Urinary bladder (tissue), 4 donors: ENCODE measurements at places on chromosomes 5 and 9. TPM values are rescaled to one million over a fixed set of nuclear protein-coding genes. Genes with fewer than 3 reads are reported as not detected.

FGFR4 gene
- 7.2 TPM for total RNA-seq

SPINK7 gene
- total RNA-seq: not detected

CETN3 gene
- 40.2 TPM for total RNA-seq

PDE6A gene
- total RNA-seq: 0.05 TPM

RGP1 gene
- total RNA-seq: 12.1 TPM

ABO gene
- total RNA-seq: 1.4 TPM

PTPA gene
- total RNA-seq: 48.5 TPM

FOXD4L5 gene
- 0.05 TPM for total RNA-seq

SPINK13 gene
- total RNA-seq: not detected

SPEF2 gene
- total RNA-seq: 30.0 TPM

GRCh38 chr5:133124891-133125290 lies 73.1 kb downstream of the HSPA4 start:
- DNase-seq: no peak

DNA sequence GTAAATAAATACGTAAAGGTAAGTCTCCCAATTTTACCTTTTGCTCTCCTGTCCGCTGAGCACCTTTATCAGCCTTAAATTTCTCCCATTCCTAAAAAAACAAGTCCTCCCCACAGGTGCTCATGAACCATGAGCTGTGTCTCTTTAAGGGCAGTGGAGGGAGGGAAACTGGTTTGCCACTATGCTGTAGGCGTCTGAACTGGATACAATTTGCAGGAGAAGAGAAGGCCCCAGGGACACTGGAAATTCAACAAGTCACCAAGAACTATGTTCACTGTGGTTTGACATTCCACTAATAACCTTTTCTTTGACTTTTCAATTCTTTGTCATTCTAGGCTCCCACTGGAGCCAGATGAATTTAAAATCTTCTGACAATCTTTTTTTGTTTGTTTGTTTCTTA lies 72.2 kb downstream of the LHFPL2 start:
- DNase-seq: no peak

- DNase-seq: no peak
These were observed 470 bp downstream of the HBEGF start for GRCh38 chr5:140345919-140346347.

DNA sequence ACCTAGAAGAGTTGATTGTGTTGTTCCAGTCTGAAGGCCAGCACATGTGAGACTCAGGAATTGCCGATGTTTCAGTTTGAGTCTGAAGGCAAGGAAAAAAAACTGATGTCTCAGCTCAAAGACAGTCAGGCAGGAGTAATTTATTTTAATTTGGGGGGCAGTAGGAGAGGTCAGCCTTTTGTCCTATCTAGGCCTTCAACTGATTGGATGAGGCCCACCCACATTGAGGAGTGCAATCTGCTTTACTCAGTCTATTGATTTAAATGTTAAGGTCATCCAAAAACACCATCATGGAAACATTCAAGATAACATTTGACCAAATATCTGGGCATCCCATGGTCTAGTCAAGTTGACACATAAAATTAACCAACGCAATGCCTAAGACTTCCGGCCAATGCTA lies 288.9 kb downstream of the CDK5RAP2 start:
- no peak for DNase-seq

DNA sequence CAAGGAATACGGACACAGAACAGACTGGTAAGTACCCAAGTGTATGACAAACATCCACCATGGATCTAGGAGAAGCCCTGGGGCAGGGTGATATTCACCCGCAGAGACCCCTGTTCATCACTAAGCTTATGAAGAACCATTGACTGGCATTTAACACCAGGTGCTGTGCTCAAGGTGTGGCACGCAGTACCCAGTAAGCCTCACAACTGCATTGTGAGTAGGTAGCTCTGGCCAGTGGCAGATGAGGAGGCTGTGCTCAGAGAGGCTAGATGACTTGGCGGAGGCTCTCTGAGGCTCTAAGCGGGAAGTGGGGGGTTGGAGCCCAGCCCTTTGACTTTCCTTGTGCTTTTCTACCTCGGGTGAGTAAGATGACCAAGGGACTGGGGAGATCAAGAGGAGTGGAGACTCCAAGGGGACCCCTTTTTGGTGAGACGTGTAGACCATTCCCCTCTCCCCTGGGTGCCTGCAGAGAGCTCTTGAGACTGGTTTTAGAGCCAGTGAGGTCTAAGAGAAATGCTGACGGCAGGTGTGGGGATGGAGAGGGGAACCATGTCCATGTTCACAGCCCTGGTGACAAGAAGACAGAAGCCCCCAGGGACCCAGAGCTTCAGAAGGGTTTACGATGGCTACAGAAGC lies 70.8 kb downstream of the IL6ST start:
- no peak for DNase-seq

DNA sequence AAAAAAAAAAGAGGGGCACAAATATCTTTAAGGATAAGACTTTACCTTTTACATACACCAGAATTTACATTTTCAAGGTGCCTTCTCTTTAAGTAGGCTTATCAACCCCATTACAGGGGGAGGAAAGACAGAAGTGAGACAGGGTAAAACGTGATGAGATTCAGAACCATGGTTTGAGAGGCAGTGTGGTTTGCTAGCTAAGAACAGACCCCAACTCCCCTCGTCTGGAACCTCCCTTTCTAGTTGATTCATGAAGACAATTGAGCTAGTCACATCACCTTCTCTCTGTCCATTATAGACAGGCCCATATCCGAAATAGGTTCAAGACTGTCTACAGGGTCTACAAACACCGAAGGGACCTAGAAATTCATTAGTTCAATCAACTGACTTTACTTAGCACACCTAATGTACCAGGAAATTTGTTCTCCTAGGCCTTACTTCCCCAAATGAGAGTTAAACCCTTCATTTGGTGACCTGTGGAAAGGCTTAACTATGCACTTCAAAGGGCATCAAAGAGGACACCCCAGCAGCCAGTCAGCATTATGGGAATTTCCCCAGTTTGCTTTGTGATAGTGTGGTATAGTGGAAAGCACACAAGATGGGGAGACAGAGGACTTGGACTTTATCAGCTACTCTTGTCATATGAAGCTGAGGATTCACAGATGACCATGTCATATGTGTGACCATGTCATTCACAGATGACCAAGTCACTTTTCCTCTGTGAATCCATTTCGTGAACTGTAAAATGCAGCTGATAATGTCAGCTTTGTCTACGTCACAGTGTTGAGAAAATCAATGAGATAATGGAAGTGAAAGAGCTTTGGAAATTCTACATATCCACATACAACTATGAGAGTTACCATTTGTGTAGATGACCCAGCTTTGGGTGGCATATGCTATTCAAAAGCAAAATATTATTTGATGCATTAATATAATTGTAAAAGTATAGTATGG lies 40.2 kb upstream of the CYFIP2 start:
- DNase-seq: no peak

DNA sequence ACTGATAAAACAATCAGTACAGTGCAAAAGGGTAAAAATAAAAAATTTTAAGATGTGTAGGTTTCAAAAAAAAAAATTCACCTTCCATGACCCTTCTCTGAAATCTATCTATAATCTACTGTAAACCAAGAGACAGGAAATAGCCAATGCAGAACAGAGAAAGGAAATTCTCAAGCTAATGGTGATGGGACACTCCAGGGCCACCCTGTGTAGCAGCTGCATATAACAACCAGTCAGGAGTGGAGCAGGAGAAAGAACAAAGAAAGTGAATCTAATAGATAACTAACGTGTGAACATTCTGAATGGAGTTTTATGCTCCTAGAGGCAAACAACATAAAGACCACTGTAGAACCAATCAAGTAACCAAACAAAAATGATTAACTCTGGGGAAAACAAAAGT lies 16.6 kb downstream of the SPTLC1 start:
- no peak for DNase-seq

GRCh38 chr5:131266370-131267060 lies 2.7 kb downstream of the CDC42SE2 start:
- DNase-seq: no peak

DNA sequence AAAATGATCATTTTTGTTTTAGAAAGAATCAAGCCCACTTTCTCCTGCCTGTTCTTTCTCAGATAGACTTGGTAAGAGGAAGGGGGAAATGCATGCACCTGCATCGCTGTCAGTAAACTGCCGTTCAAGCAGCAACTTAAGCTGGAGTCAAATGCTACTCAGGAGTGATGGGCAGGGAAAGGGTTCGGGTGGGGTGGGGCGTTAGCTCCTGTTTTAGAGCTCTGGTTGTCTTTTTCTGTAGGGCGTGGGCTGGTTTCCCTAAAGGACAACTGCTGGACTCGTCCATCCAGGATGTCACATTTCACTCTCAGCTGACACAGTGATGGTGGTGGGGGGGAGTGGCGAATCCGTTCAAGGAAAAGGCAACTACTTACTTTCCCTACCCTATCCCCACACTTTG lies 75.0 kb downstream of the NDFIP1 start:
- DNase-seq: no peak

- DNase-seq: no peak
These were observed 267.3 kb upstream of the CDH6 start for GRCh38 chr5:30926218-30926617.

DNA sequence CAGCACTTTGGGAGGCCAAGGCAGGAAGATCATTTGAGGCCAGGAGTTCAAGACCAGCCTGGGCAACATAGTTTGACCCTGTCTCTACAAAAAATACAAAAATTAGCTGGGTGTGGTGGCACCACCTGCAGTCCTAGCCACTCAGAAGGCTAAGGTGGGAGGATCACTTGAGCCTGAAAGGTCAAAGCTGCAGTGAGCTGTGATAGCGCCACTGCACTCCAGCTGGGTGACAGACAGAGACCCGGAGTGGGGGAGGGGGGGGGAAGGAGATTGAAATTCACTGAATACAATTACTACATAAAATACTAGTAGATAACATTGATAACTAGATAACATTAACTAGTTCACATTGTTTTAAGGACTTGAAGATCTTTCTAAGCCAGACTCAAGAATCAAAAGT lies 345.6 kb downstream of the BNC2 start:
- DNase-seq: no peak

- DNase-seq: no peak
These were observed 19.2 kb downstream of the DMRT1 start for GRCh38 chr9:860706-861105.

DNA sequence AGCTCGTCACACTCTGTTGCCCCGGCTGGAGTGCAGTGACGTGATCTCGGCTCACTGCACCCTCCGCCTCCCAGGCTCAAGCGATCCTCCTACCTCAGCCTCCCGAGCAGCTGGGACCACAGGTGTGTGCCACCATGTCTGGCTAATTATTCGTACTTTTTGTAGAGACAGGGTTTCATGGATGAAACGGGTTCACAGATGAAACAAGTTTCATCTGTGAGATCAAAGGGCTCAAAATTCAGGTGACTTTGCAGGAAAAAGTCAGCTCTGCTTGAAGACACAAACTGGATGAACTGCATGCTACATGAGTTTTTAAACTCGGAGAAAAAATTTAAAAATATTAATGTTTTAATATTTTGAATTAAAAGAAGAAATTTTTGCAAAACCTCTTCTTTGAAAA lies 24.5 kb downstream of the ABHD17B start:
- DNase-seq: no peak

GRCh38 chr9:129317179-129318011 lies 139.3 kb upstream of the IER5L start:
- DNase-seq: no peak

DNA sequence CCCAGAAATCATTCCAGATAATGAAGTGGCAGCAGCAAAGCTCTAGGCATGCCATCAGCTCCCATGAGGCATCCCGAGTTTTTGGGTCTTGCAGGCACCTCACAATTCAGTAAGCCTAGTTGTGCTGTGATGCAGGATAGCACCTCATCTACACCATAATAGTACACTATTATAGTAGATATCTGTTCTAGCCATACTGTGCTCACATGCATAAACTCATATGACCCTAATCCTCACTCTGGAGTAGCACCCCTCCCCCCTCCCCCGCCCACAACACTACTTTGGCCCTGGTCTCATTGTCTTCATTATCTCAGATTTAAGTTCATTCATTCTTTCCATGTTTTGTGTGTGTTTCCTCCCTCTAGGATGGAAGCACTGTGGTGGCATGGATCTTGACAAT lies 102.5 kb upstream of the PITX1 start:
- no peak for DNase-seq

- DNase-seq: no peak
These were observed 234.4 kb upstream of the ATP10B start for GRCh38 chr5:161086461-161086860.

- no peak for DNase-seq
These were observed 88.2 kb upstream of the CACNA1B start for GRCh38 chr9:137789295-137789895.

GRCh38 chr9:133405508-133406438 lies 12.0 kb downstream of the REXO4 start:
- no peak for DNase-seq

GRCh38 chr9:121604242-121604641 lies 47.2 kb upstream of the DAB2IP start:
- no peak for DNase-seq

DNA sequence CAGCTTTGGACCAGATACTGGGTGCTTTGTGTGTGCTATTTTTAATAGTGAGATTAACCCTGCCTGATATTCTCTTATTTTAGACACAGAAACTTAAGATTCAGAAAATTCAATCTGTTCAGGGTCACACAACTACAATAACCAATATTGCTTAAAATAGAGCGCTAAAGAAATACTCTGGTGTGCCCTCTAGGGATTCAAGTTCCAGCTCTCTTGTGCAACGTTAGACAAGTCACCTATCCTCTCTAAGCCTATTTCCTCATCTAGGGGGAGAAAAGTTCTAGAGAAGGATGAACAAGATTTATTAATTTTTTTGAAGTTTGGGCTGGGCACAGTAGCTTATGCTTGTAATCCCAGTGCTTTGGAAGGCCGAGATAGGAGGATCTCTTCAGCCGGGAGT lies 2.1 kb upstream of the SCAI start:
- no peak for DNase-seq

GRCh38 chr9:91245431-91246313 lies 116.0 kb downstream of the AUH start:
- DNase-seq: no peak

DNA sequence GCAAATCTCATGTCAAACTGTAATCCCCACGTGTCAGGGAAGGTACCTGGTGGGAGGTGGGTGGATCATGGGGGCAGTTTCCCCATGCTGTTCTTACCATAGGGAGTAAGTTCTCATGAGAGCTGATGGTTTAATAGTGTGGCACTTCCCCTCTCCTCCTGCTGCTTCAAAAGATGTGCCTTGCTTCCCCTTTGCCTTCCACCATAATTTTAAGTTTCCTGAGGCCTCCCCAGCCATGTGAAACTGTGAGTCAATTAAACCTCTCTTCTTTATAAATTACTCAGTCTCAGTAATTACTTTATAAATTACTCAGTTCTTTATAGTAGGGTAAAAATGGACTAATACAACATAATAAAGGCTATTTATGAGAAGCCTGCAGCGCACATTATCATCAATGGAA lies 7.1 kb upstream of the CNTRL start:
- DNase-seq: no peak

DNA sequence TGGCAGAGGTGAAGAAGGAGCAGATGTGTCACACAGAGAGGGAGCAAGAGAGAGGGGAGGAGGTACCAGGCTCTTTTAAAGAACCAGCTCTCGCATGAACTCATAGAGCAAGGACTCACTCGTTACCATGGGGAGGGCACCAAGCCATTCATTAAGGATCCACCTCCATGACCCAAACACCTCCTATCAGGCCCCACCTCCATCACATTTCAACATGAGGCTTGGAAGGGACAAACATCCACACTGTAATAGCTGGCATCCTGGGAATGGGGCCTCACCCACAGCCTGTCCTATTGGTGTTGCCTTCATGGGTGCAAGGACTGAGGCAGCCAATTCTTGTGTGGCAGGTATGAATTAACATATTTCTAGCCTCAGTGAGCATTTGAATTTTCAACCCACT lies 11.6 kb upstream of the TNFAIP8 start:
- no peak for DNase-seq

- DNase-seq: peak; percentile 17
These were observed 33.6 kb upstream of the GLIPR2 start for GRCh38 chr9:36102742-36103495.

GRCh38 chr5:32523625-32524024 lies 61.7 kb upstream of the SUB1 start:
- DNase-seq: no peak
